H9 (cell line): ENCODE measurements at places on chromosomes 16 and 17. TPM values are rescaled to one million over a fixed set of nuclear protein-coding genes. Genes with fewer than 3 reads are reported as not detected.

The CNGB1 gene
- total RNA-seq = not detected in 2 replicates

The FGF11 gene
- total RNA-seq = 14.1 and 15.2 TPM in 2 replicates

The SKAP1 gene
- total RNA-seq = not detected in 2 replicates

The CHST5 gene
- 0.11 TPM in 1 of 2 replicates, not detected in the other for total RNA-seq

DNA sequence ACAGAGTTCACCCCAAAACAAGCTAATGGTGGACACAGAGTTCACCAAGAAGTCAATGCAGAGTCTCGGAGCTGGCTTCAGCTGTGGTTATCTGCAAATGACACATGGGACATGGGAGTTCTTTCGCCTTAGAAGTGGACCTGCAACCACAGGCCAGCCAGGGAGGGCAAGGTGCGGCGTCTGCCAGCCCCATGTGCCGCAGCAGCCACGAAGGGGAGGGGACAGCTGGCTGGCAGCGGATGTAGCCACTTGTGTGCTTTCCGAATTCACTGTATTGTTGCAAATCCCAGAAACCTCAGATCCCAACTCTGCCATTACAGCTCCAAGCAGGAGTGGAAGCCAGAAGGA lies 24.8 kb downstream of the LMF1 start:
- no peak for DNase-seq
- no peaks in the 10 kb centered on the region for H3K4me1 ChIP-seq
- peaks cover 19% of the 10 kb centered on the region for H3K36me3 ChIP-seq
- no peaks in the 10 kb centered on the region for H3K27me3 ChIP-seq
- no peak overlapping the region for H3K4me3 ChIP-seq

- H3K27me3 ChIP-seq = no peaks in the 10 kb centered on the region
- peaks cover 8% of the 10 kb centered on the region; the same call in 2 of the 3 replicates for H3K36me3 ChIP-seq
- peaks cover 4% of the 10 kb centered on the region; the same call in 1 of the 2 replicates for H3K4me1 ChIP-seq
- H3K27ac ChIP-seq = no peak overlapping the region
- DNase-seq = peak; percentile 46
- no peak overlapping the region for H3K4me3 ChIP-seq
These were observed 25.7 kb downstream of the MAP3K3 start for GRCh38 chr17:63647936-63648335.

DNA sequence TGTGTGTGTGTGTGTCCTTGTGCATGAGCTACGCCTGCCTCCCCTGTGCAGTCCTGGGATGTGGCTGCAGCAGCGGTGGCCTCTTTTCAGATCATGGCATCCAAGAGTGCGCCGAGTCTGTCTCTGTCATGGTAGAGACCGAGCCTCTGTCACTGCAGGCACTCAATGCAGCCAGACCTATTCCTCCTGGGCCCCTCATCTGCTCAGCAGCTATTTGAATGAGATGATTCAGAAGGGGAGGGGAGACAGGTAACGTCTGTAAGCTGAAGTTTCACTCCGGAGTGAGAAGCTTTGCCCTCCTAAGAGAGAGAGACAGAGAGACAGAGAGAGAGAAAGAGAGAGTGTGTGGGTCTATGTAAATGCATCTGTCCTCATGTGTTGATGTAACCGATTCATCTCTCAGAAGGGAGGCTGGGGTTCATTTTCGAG lies 22.5 kb downstream of the STAT5A start:
- no peak overlapping the region for H3K4me3 ChIP-seq
- no peak overlapping the region for H3K27ac ChIP-seq
- peaks cover 27% of the 10 kb centered on the region for H3K36me3 ChIP-seq
- H3K27me3 ChIP-seq = no peaks in the 10 kb centered on the region
- peaks cover 2% of the 10 kb centered on the region; the same call in 1 of the 2 replicates for H3K4me1 ChIP-seq

GRCh38 chr17:60372790-60373483 lies 19.0 kb downstream of the USP32 start:
- H3K36me3 ChIP-seq = no peaks in the 10 kb centered on the region
- H3K4me1 ChIP-seq = peaks cover 2% of the 10 kb centered on the region; the same call in 1 of the 2 replicates
- no peaks in the 10 kb centered on the region for H3K27me3 ChIP-seq
- no peak for DNase-seq
